Glutamatergic neuron (in vitro differentiated cells): ENCODE measurements at places on chromosomes 3 and 15.

DNA sequence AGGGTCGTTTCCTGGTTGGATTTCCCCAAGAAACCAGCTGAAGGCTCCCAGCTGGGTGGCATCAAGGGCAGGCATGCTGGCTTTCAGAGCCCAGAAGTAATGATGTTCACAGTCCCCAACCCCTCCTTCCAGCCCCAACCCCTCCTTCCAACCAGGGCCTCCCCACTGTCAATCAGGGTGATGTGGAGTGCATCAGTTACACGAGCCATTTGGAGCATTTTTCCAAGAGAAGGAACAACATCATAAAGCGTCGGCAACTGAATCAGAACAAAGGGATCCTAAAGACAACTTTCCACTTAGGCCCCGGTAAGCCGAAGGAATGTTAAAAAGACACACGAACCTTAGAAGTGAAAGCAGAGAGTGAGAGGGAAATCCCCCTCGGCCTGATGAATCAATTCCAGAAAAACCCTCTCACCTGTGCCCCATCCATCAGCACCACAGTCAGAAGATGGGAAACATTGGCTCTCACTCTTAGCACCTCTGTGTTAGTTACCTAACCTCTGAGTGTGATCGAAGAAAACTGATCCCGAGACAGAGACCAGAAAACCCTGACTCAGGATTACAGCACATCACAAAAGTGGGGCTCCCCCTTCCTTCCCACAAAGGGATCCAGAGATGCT lies 101.2 kb upstream of the WNT5A start:
- no peak for DNase-seq

DNA sequence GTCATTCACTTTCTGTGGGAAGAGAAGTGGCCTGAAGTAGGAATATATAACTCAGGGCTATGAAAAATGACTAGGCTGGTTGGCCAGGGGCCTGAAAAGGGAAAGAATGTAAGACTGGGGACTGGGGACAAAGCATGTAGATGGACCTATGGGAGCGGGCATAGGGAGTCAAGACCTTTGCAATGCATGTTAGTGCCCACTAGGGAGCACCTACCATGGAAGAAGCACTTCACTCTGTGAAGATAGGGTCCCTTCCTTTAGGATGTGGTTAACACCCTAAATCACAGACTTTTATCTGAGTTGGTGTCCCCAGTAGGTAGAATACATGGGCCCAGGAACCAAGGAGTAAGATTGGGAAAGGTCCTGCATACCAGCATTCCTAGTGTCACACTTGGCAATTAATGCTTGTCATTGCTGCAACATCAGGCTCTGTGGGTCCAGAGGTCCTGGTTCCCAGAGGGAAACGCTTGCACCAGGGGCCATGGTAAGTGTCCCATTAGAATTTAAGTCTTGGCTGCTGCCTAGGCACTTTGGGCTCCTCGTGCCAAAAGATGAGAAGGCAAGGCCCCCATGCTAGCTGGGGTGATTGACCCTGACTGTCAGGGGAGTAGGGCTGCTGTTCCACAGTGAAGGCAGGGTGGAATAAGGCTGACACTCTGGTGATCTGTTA lies 79.6 kb downstream of the CRYGS start:
- DNase-seq: no peak

- no peak for DNase-seq
Measured at GRCh38 chr3:127488740-127489139, 101.8 kb downstream of the TPRA1 start.

DNA sequence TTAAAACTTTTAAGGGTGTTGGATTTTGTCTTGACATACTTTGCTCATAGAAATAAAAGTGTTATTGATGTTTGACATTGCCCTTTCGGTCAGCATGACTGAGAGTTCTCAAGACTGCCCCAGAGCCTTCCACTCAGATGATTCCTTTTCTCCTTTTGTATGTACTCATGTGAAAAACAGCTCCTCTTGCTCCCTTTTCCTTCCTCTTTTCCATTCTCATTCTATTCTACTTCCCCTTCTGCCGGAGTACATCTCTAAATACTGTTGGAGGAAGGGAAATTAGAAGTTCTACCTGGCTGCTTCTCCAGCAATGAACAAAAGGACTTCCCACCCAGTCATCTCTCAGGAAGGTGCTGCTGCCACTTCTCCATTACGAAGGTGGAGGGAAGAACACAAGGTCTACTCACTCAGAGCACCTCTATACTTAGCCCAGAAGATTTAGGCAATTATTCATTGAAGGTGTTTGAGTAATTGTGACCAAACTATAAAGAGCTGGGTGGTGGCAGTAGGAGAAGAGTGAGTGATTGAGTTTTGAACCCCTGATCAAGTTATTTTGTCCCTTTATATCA lies 163.8 kb upstream of the MBNL1 start:
- DNase-seq: no peak

DNA sequence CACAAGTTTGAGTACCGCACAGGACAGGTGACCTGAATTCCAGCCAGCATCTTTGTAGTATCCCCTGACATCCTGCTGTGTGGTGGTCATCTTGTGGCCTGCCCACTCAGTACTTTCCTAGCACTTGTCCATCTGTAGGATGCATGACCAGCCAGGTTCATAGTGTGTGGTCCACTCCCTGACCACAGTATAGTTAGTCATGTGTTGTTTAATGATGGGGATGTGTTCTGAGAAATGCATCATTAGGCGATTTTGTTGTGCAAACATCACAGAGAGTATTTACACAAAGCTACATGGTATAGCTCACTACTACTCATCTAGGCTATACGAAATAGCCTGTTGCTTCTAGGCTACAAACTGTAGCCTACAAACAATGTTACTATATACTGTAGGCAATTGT lies 16.9 kb upstream of the RBPMS2 start:
- DNase-seq: no peak

- DNase-seq: no peak
Measured at GRCh38 chr3:12750658-12751071, 8.4 kb downstream of the TMEM40 start.

DNA sequence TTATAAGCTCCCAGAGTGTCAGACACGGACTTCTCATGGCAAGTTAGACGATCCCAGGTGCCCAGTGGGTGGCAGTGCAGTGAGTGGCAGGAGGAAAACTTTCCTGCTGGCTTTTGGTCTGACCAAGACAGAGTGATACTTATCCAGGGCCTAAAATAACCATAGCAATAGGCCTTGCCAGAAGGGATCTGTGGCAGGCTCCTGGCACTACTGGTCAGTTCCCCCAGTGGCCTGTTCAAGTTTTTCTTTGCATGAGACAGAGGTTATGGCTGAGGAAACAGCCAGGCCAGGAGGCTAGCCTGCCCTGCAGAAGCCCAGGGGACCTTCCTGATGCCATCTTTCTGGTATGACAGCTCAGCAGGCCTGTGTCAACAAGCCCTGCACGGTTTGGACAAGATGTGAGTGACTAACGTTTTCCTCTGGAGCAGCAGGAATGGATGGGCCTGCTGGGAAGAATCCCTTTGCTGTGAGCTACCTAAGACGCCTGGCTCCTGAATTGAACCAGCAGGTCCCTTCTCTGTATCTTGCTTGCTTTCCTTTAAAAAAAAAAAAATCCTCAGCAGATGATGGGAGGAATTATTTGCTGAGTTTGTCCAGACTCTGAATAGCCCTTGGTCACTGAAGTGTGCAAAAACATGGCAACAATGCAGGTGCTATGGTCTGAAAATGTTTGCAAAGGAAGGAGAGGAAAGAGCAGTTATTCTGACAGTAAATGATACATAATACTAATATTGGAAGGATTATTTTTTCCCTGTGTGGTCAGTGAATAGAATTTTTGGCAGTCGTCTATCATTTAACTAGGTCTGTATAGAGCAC lies 18.0 kb downstream of the SCG5 start:
- DNase-seq: no peak

DNA sequence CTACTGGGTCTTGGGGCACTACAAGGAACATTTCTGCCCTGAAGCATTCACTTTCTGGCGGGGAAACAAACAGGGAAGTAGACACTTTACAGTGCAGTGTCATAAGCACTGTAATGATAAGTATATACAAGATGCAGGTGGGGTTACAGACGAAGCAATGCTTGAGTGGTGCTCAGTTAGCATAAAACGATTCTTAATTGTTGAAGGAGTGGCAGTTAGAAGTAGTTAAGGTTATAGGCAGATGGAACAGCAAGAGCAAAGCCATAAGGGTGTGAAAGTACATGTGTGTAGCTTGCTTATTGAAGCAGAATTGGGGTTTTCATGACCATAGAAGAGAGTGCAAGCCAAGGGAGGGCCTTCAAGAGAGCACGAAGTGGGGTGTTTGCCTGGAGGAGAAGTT lies 46.2 kb downstream of the SLC25A26 start:
- no peak for DNase-seq

DNA sequence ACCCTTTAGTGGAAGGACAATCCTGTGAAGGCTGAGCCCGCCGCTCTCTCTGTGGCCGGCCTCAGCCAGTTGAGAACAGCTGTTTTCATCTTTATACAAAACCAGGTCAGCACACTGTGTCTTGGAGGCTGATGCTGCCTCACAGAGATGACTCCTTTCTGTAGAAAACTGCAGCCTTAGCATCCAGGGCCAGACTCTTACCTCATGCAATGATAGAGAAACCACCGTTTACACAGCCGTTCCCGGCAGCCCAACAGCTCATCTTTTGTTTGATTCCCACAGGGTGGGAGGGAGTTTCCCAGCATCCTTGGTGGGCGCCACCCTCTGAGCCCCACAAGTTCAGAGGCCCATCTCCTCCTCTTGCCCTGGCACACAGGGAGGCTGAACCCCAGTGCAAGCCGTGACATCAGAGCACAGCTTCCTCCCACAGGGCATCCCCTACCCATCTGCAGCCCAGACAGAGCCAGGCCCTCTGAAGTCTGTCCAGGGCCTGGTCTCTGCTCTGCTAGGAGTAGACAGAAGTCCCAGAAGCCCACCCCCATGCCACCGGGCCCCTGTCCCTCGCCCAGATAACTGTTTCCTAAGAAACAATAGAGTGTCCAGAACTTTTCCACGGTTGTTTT lies 105.0 kb downstream of the LRRK1 start:
- no peak for DNase-seq

GRCh38 chr3:31958701-31959152 lies 22.3 kb downstream of the OSBPL10 start:
- no peak for DNase-seq

- no peak for DNase-seq
Measured at GRCh38 chr3:175433026-175433674, 574.0 kb downstream of the NAALADL2 start.

DNA sequence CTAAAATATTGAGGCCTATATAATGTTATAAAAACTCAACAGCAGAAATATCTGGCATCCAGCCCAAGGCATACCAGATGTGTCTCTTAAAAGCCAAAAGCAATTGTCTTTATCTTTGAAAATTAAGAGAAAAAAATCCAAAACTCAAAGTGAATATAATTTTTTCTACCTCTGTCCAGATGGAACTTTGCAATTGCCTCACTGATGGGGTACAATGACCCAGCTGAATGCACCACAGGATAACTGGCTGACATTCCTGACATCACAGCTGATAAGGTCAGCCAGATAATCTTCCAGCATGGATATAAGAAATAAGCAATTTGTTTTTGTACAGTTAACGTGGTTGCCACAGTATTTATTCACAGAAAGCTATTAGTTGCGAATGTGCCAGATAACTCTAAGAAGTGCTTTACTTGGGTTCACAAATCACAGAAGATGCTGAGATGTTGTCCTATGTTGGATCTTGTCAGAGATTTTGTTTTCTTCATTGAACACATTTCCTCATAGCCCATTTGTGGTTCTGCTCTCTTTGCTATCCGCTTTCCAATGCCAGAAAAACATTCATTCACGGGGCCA lies 566.9 kb upstream of the CCDC54 start:
- no peak for DNase-seq

GRCh38 chr15:98131924-98132323 lies 171.4 kb downstream of the ARRDC4 start:
- DNase-seq: no peak

DNA sequence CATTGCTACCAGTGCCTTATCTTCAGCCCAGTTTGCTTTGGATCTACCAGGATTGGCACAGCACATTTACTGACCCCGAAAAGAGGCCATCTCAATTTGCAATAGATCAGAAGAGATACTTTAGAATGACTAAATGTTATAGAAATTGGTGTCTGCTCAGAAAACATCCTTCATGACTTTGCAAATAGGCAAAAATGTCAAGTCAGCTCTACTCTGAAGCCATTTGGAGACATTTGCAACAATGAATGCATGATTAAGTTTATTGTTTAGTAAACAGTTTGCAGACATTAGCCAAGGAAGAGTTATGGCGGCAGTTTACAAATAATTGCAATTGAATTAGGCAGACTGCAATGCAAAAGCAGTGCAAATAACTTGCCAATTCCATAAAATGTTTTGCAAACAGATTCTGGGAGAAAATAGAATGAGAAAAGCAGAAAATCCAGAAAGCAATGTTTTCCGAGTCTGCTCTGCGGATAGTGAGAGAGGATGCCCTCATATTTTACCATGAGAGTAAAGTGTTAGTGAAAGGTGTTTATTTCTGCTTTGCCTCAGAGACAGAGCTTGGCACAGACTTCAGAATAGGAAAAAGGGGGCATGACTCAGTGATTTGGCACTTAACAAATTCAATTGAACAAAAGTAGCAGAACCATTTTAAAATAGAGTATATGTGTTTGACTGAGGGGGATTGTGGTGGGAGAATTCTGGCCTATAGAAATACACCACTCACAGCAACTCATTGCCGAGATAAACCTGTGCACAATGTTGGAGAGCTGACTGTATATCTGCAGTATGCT lies 334.9 kb upstream of the NR2F2 start:
- no peak for DNase-seq

GRCh38 chr3:157531301-157531660 lies 28.1 kb upstream of the VEPH1 start:
- DNase-seq: no peak

- DNase-seq: no peak
Measured at GRCh38 chr3:57017459-57017845, 43.0 kb upstream of the SPATA12 start.

- no peak for DNase-seq
Measured at GRCh38 chr15:67303490-67304363, 49.1 kb downstream of the IQCH start.

DNA sequence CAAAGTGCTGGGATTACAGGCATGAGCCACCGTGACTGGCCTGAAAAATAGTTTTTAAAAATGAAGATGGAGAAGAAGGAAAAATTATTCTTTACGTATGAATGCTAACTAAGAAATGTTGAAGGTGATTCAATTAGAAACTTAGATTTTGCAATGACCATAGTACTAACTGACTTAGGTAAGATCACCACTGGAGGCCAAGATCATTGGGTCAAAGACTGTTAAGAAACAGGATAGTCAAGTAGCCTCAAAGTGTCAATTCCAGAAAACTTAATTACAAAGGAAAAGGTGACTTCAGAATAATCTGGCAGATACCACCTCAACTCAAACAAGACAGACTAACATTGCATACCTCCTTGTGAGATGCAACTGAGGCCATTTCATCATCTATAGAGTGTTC lies 119.3 kb downstream of the FRMD4B start:
- no peak for DNase-seq

GRCh38 chr3:55482496-55483195 lies 4.5 kb downstream of the WNT5A start:
- DNase-seq: peak; percentile 34
